Inflammatory macrophage treated with lipopolysaccharide for 1 hour (primary cell): ENCODE measurements at places on chromosomes 1 and 21.

GRCh38 chr1:93047618-93048017, 31.5 kb upstream of the MTF2 start:
- no peak for DNase-seq

GRCh38 chr1:218301217-218301616, 16.1 kb downstream of the RRP15 start:
- DNase-seq = no peak

GRCh38 chr1:107546576-107546975, 405.7 kb downstream of the NTNG1 start:
- DNase-seq = no peak

- DNase-seq = no peak
Measured at GRCh38 chr1:8294170-8294697, 23.7 kb upstream of the SLC45A1 start.

- DNase-seq = no peak
Measured at GRCh38 chr1:231050395-231050794, 10.3 kb upstream of the FAM89A start.

- no peak for DNase-seq
Measured at GRCh38 chr1:36918604-36919003, 115.7 kb downstream of the GRIK3 start.

- no peak for DNase-seq
Measured at GRCh38 chr1:165402517-165403111, 42.3 kb downstream of the RXRG start.

DNA sequence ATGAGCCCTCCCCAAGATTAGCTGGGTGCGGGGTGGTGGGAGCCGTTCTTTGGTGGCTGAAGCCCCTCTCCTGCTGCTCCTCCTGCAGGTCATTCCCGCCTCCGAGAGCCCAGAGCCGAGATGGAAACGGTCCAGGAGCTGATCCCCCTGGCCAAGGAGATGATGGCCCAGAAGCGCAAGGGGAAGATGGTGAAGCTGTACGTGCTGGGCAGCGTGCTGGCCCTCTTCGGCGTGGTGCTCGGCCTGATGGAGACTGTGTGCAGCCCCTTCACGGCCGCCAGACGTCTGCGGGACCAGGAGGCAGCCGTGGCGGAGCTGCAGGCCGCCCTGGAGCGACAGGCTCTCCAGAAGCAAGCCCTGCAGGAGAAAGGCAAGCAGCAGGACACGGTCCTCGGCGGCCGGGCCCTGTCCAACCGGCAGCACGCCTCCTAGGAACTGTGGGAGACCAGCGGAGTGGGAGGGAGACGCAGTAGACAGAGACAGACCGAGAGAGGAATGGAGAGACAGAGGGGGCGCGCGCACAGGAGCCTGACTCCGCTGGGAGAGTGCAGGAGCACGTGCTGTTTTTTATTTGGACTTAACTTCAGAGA, 448 bp downstream of the G0S2 start:
- no peak for DNase-seq
